Activated T-helper 1 cell treated with anti-CD3 and anti-CD28 coated beads, Interleukin-2, amount 50 U/mL, for 16 hours (primary cell): ENCODE measurements at places on chromosomes 7 and 10.

DNA sequence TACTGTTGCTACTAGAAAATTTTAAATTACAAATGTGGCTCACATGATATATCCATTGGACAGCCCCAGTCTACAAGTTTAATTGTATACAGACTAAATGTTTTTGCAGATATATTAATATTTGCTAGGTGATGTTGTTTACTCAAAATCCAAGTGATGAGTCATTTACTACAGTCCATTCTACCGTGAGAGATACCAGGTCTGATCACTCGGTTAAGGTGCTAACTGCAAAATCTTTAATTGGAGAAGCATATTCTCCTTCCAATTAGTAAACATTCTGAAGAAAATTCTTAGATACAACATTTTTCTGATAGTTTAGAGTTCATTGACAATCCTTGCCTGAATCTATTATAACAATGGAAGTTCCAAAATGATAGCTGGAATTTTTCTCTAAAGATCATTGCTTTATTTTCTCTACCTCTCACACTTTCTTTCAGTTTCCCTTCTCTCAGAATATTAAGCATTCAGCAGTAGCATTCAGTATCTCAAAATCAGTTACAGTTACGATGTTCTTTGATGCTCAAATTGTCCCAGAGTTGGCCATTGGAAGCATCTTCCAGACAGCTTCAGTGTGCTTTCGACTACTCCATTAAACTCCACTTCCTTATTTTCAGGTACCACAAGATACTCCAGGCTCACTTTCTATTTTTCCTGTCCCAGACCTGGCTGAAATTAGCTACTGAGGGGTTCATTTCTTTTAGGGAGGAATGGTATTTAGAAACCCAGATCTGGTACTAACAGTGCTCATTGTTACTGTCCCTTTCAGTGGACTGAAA is 2.3 kb downstream of the ABCB1 start:
- DNase-seq = no peak

DNA sequence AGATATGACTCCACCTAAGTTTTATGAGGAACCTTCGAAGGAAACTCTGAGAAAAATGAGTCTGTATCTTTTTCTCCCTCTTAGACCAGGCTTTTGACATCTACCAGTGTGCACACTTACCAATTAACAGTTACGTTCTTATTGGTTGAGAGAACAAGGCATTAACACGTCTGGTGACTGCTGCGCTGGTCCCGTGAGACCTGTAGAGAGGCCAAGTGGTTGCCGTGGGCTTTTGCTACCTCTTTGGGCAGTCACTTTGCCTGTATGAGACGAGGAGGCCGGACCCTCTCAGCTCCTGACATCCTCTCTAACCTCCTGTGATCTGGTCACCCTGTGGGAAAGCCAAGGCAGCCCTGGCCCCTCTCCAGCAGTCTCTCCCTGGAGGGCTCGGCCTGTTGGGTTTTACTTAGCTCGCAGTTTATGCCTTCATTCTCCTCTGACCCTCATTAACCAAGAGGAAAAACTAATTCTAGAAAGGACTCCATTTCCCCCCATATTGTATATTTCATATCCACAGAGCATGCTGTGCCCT is 513.9 kb upstream of the GALNT17 start:
- DNase-seq = no peak

DNA sequence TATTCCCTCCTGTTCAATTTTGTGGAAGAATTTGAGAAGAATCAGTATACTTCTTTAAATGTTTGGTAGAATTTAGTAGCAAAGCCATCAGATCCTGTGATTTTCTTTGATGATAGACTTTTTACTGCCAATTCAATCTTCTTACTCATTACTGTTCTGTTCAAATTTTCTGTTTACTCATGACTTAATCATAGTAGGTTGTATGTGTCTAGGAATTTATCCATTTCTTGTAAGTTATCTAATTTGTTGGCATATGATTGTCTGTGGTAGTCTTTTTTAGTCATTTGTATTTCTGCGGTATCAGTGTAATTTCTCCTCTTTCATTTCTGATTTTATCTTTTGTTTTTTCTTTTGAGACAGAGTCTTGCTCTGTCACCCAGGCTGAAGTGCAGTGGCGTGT is 87.4 kb downstream of the CCDC3 start:
- no peak for DNase-seq

DNA sequence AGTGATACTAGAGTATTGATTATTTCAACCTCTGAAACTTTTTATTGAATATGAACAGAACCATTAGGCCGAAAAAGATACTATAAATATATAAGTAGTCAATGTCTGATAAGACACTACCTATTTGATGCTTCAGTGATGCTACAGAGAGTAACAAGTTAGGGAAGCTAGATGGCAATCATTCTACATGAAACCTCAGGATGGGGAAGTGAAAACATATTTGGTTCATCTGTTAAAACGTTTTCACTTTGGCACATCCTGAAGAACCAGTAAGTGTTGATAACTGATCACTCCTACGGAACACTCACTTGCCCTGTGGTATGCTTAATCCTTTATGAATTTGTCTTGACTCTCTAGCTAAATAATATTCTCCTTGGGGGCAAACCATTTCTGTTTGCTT is 1064.9 kb downstream of the NXPH1 start:
- DNase-seq = no peak

DNA sequence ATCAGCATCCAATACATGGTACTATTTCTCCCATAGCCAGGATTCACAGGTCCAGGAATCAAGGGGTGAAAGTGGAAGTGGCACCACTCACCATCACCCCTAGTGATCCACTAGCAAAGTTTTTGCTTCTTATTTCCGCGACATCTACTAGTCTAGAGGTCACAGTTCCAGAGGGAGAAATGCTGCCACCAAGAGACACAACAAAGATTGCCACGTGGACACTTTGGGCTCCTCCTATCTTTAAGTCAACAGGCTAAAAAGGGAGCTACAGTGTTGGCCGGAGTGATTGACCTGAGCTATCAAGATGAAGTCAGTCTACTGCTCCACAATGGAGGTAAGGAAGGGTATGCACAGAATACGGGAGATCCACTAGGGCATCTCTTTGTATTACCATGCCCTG is 178.2 kb downstream of the AKR1D1 start:
- DNase-seq = no peak

- DNase-seq = no peak
These were observed 183.7 kb upstream of the ANK3 start for GRCh38 chr10:60573336-60573735.

DNA sequence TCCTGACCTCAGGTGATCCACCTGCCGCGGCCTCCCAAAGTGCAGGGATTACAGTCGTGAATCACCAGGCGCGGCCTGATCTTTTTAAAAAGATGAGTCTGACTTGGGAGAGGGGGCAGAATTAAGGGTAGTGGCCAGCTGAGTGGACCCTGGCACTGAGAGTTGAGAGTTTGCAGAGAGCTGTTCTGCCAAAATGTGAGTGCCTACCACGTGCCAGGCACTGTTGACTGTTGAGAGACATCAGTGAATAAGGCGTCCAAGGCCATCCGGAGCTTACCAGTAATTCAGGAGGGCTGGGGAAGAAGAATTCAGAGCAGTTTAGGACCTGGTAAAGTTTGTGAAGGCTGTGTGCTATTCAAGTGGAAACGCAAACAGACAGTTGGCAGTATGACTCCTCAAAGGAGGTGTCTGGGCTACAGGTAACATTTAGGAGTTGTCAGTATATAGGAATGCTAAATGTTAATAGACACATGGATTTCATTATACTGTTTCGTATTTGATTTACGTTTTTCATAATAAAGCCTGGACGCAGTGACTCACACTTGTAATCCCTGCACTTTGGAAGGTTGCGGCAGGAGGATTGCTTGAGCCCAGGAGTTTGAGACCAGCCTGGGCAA is 1.5 kb downstream of the NIPSNAP2 start:
- no peak for DNase-seq

DNA sequence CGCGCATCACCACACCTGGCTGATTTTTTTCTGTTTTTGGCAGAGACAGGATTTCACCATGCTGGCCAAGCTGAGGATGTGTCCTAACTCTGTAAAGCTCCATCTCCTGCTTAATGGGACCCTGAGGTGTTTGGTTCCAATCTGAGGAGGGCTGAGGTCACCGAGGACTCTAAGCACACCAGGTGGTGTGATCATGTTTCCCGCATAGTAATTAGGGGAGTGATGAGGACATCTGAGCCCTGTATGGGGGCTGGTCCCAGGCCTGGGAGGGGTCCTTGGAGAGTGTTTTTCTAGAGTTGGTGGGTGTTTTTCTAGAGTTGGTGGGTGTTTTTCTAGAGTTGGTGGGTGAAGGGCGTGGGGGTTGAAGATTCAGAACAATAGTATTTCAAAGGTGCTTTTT is 3.0 kb upstream of the ABHD11 start:
- DNase-seq = no peak

- DNase-seq = no peak
These were observed 809.7 kb downstream of the IPMK start for GRCh38 chr10:57457972-57458512.

DNA sequence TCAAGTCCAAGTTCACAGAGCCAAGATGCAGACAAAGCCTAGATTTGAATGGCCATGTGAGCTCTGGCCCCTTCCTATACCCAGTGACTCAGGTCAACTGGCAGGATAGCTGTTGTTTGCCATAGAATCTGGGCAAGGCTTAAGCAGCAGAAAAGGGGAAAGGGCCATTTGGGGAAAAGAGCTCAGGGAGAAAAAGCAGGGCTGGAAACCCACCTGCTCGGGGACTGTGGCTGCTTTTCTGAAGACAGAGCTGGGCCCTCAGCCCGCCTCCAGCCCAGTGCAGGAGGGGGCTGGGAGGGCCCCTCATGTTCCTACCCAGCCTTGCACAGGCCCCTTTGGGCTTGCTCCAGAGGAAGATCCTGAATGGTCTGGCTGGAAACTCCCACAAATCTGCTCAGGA is 32.6 kb upstream of the HABP2 start:
- DNase-seq = no peak

GRCh38 chr7:159136442-159136841 is 8.2 kb downstream of the VIPR2 start:
- no peak for DNase-seq
